Pericardium fibroblast (primary cell): ENCODE measurements at places on chromosomes 1 and 21. TPM values are rescaled to one million over a fixed set of nuclear protein-coding genes. Genes with fewer than 3 reads are reported as not detected.

Gene FNBP1L
- 11.8 and 20.4 TPM in 2 replicates for total RNA-seq

Gene SPRR5
- total RNA-seq = not detected in 2 replicates

Gene FLG2
- not detected in 2 replicates for total RNA-seq

Gene ERMAP
- 6.7 and 18.8 TPM in 2 replicates for total RNA-seq

Gene LCE2B
- total RNA-seq = not detected in 2 replicates

Gene LCE1A
- not detected in 2 replicates for total RNA-seq

Gene HSD3B1
- total RNA-seq = not detected in 2 replicates

Gene STIL
- total RNA-seq = 1.6 TPM in 2 replicates

Gene CAMK1G
- 0.58 TPM in 1 of 2 replicates, not detected in the other for total RNA-seq

Gene HENMT1
- total RNA-seq = 2.7 and 3.7 TPM in 2 replicates

Gene TRIM63
- total RNA-seq = 0.70 TPM in 1 of 2 replicates, not detected in the other

Gene OR10X1
- not detected in 2 replicates for total RNA-seq

Gene CDCA8
- total RNA-seq = 0.47 and 0.60 TPM in 2 replicates

Gene IVL
- not detected in 2 replicates for total RNA-seq

Gene CELA3A
- total RNA-seq = not detected in 2 replicates

Gene MMEL1
- total RNA-seq = not detected in 2 replicates

Gene VWA5B1
- total RNA-seq = not detected in 2 replicates

Gene VSIG8
- 0.12 TPM in 1 of 2 replicates, not detected in the other for total RNA-seq

Gene PKLR
- total RNA-seq = not detected in 2 replicates

Gene ZSWIM5
- under 0.01 TPM in 1 of 2 replicates, not detected in the other for total RNA-seq

Gene IQGAP3
- 0.58 and 0.85 TPM in 2 replicates for total RNA-seq

Gene CLCA2
- 0.09 TPM in 1 of 2 replicates, not detected in the other for total RNA-seq

Gene NPHP4
- total RNA-seq = 7.1 TPM in 2 replicates

Gene U2AF1
- 10.6 and 13.5 TPM in 2 replicates for total RNA-seq

Gene AKR1A1
- total RNA-seq = 75.2 and 103 TPM in 2 replicates

Gene COL18A1
- 192 and 240 TPM in 2 replicates for total RNA-seq

Gene VAMP4
- total RNA-seq = 4.8 and 6.7 TPM in 2 replicates

Gene BTG2
- total RNA-seq = 14.0 and 29.1 TPM in 2 replicates

Gene USH2A
- not detected in 2 replicates for total RNA-seq

Gene ARTN
- not detected in 2 replicates for total RNA-seq

Gene LCE3E
- total RNA-seq = not detected in 2 replicates

Gene FMOD
- total RNA-seq = 8.8 and 50.4 TPM in 2 replicates

Gene CNTN2
- total RNA-seq = under 0.01 and 0.09 TPM in 2 replicates

Gene GNG4
- 0.09 and 0.58 TPM in 2 replicates for total RNA-seq

Gene DDX59
- total RNA-seq = 10.6 and 12.3 TPM in 2 replicates

Gene TINAGL1
- total RNA-seq = 9.1 and 65.9 TPM in 2 replicates

Gene TRIM62
- total RNA-seq = 4.0 and 5.0 TPM in 2 replicates

Gene CELA3B
- total RNA-seq = not detected in 2 replicates

Gene H6PD
- 37.2 and 69.9 TPM in 2 replicates for total RNA-seq

Gene S100A16
- total RNA-seq = 169 and 192 TPM in 2 replicates

Gene PIGR
- total RNA-seq = not detected in 2 replicates

Gene ARHGAP30
- not detected in 2 replicates for total RNA-seq

Gene DIPK1A
- 4.7 and 12.3 TPM in 2 replicates for total RNA-seq

Gene OMA1
- total RNA-seq = 26.4 and 31.2 TPM in 2 replicates

Gene C1QA
- not detected in 2 replicates for total RNA-seq

Gene ASCL5
- not detected in 2 replicates for total RNA-seq

Gene GON4L
- 11.3 and 26.7 TPM in 2 replicates for total RNA-seq
